Right ventricle myocardium superior (tissue), 1 donor: ENCODE measurements at places on chromosomes 4 and X.

DNA sequence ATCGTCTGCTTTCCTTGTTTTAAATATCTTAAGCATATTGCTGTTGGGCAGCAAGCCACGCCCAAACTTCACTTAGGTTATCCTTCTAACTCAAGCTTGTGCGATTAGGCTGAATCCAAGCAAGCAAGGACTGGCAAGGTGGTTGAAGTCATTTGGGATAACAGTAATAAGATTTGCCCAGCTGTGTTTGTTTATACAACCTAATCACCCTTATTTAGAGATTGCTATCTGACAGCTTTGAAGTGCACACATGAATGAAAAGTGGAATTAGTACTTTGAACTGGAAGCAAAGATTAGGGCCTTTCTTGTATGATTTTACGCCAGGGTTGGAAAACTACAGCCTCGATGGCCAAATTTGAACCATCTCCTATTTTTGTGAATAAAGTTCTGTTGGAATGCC lies 182.1 kb downstream of the ASB9 start:
- no peak for DNase-seq

DNA sequence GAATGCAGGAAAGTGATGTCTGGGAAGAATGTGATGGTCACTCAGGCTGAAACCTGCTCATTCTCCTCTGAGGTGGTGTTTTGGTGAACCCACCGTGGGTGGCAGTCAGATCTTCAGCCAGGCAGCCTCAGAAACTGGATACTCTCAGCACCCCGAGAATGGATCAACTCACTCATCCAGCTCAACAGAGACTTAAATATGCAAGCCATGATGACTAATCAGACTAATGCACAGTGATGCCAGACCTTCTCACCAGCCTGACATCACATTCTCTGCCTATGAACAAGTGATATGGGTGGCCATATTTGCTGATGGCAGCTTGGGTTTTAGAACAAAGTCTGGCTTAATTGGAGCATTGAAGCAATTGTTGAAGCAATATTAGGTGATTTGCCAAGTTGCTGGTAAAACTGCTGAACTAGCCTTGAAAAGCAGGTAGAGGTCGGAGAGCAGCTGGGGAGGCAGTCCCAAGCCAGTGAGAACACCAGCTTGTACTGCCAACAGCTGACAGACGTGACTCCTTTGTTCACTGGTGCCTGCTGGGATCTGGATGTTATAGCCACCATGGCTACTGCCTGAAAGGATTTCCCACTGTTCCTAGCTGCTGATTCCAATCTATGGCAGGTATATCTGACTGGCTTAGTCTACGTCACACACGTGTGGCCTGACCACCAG lies 608.1 kb downstream of the MID1IP1 start:
- no peak for DNase-seq

GRCh38 chr4:67615119-67615518 lies 56.6 kb downstream of the STAP1 start:
- no peak for DNase-seq

- no peak for DNase-seq
Observed at GRCh38 chr4:77579406-77580076, 26.1 kb upstream of the CXCL13 start.

GRCh38 chr4:118680808-118681207 lies 4.4 kb upstream of the METTL14 start:
- no peak for DNase-seq

GRCh38 chrX:39605183-39605582 lies 492.6 kb downstream of the BCOR start:
- DNase-seq, result no peak
